Hair follicle dermal papilla cell (primary cell): ENCODE measurements at places on chromosomes 2 and 18. TPM values are rescaled to one million over a fixed set of nuclear protein-coding genes. Genes with fewer than 3 reads are reported as not detected.

Gene C18orf54
- 2.8 and 4.1 TPM in 2 replicates for total RNA-seq

Gene XDH
- total RNA-seq = 0.97 and 1.1 TPM in 2 replicates

Gene CHN1
- 191 and 227 TPM in 2 replicates for total RNA-seq

Gene TUBB8B
- total RNA-seq = not detected in 2 replicates

Gene FZD7
- 21.3 and 22.6 TPM in 2 replicates for total RNA-seq

Gene GPC1
- total RNA-seq = 56.5 and 84.5 TPM in 2 replicates

Gene GPR45
- total RNA-seq = not detected in 2 replicates

Gene TXNDC2
- total RNA-seq = under 0.01 and 0.12 TPM in 2 replicates

Gene SCYGR4
- total RNA-seq = not detected in 2 replicates

Gene IAH1
- 58.9 and 62.1 TPM in 2 replicates for total RNA-seq

Gene ANKRD53
- total RNA-seq = 2.4 and 2.7 TPM in 2 replicates
